Osteoblast (primary cell): ENCODE measurements at places on chromosomes 6 and 20. TPM values are rescaled to one million over a fixed set of nuclear protein-coding genes. Genes with fewer than 3 reads are reported as not detected.
A peak's percentile ranks its signal among the peaks of the same experiment; 100 is the strongest.

DNA sequence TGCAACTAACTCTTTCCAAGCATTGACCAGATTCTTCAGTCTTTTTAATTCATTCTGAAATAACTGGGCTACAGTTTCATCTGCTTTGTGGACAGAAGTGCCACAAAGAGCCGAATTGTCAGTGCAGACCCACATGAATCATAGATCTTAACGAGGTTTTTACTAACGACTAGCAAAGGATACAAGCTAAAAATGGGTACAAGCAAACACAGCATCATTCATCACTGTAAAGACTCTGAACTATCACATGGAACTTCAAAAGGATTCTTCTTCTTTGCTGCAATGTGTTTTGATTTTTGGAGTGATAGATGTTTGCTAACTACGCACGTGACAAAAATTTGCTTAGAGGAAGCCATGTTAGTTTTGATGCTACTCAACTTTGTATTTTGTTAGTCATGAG, 227.1 kb downstream of the ESR1 start:
- no peak for DNase-seq

The UST gene
- 18.1 and 21.2 TPM in 2 replicates for total RNA-seq

The WFDC10B gene
- not detected in 2 replicates for total RNA-seq

The PLCB4 gene
- 13.0 and 25.6 TPM in 2 replicates for total RNA-seq

The EPHA7 gene
- 0.29 TPM in 1 of 2 replicates, not detected in the other for total RNA-seq

The BMP7 gene
- not detected in 2 replicates for total RNA-seq

DNA sequence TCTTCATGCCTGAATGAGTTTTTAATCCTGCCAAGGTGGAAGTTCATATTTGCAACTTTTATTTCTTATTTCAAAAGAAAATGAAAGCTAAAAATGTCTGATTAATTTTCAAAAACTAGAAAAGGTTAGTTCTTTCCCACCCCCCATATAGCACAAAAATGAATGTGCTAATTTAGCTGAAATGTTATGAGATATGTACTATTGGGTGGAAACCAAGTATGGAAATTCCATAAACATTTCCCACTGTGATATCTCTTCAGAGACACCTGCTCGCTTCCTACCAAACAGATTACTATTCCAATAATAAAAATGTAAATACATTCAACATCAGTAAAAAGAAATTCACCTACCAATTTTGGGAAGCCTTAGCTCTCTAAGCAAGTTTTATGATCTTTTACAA, 678.6 kb upstream of the ID4 start:
- DNase-seq: no peak

DNA sequence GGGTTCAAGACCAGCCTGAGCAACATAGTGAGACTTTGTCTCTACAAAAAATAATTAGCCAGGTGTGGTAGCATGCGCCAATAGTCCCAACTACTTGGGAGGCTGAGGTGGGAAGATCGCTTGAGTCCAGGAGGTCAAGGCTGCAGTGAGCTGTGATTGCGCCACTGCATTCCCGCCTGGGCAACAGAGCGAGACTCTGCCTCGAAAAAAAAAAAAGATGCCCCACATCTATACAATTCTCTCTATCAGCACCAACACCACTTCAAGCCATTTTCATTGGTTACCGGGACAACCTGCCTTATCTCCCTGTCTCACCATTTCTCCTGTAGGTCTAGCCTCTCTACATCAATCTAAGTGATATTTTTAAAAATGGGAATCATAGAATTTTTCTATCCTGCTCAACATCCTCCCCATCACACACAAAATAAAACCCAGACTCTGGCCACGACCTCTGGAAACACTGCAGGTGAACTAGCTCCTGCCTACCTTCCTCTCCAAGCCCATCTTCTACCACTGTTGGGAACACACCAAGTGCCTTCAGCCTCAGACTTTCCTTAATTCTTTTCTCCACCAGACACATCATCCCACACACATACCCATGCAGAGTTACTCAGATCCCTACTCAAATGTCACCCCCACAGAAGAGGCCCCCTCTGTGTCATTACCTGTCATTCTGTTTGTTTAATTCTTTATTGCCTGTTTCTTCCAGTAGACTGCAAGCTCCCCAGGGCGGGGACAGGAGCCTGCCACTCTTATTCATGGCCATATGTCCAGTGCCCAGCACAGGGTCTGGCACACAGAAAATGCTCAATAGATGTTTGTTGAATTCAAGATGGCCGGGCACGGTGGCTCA, 9.6 kb upstream of the PLTP start:
- DNase-seq: no peak

The XKR7 gene
- total RNA-seq: under 0.01 TPM in 1 of 2 replicates, not detected in the other

GRCh38 chr6:14722704-14723103, 523.2 kb upstream of the JARID2 start:
- no peak for DNase-seq

The CASS4 gene
- total RNA-seq: under 0.01 TPM in 2 replicates

DNA sequence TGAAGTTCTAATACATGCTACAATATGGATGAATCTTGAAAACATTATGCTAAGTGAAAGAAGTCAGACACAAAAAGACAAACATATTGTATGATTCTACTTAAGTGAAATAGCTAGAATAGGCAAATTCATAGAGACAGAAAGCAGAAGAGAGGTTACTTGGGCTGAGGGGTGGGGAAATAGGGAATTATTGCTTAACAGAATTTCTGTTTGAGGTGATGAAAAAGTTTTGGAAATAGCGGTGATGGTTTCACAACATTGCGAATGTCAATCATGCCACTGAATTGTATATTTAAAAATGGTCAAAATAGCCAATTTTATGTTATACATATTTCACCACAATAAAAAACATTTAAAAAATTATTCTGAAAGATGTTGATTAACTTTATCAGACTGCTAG, 6.1 kb downstream of the SLC26A8 start:
- no peak for DNase-seq

The ANGPT4 gene
- total RNA-seq: under 0.01 TPM in 2 replicates

- DNase-seq: no peak
Measured at GRCh38 chr6:35543459-35544193, 30.9 kb upstream of the TULP1 start.

The EMILIN3 gene
- total RNA-seq: not detected in 2 replicates

DNA sequence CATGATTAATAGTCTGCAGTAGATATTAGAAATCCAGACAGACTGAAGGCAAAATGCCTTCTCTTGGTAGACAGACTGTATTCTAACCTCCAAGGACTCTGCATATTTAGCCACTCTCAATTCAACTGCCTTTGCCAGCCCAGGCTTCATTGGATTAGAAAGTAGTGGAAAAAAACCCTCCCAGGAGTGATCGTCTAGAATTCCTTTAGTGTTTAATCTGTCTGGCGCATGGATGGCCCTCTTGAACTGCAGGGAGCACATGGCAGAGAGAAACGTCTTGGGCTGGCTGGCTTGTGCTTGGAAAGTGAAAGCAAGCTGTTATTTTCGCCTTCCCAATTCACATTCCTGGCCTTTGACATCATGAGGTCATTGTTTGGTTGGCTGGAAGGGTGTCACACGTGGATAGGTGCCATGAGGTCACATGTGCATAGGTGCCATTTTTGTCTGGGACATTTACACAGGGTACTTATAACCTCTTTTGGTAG, 30.9 kb upstream of the NEDD9 start:
- no peak for DNase-seq

GRCh38 chr6:108564178-108564577, 3.5 kb downstream of the FOXO3 start:
- DNase-seq: peak; percentile 95

The MICB gene
- total RNA-seq: 12.7 and 14.1 TPM in 2 replicates

GRCh38 chr20:4053071-4053919, 37.9 kb upstream of the RNF24 start:
- DNase-seq: no peak

DNA sequence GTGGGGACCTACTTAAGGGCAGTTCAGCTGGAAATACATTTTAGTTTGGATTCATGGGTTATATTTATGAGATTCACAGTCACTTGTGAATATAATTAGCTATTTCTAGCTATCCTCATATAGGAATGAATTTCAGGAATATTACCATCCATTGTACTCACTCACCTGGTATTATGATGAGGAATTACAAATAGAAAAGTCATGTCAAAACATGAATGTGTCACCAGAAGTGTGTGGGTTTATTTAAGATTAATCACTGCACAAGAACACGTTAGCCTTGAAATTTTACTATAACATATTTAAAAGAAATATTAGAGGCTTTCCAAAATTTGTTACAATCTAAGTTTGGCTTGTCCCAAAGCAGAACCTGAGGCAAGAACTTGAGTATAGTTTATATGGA, 510.5 kb downstream of the PHF3 start:
- no peak for DNase-seq

The SPDEF gene
- 0.29 TPM in 1 of 2 replicates, not detected in the other for total RNA-seq

The PHACTR1 gene
- 0.36 and 1.2 TPM in 2 replicates for total RNA-seq

The ADAM33 gene
- total RNA-seq: 3.5 and 11.2 TPM in 2 replicates

DNA sequence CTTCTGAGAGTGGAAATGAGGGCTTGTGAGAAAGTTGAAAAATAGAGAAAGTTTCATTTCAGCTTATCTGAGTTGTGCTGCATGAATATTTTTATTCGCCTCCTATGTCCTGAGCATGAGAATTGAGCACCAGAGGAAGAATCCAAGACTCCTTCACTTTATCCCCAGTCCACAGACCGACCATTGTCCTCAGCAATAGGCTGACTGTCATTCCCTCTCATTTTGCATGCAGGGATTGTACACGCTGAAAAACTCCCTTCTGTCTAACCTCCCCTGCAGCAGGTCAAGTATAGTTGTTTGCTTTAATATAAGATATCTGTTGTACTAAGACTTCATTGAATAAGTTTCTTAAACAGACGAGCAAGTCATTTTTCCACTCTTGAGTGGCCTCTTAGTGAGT, 437.6 kb downstream of the PRKN start:
- peak; percentile 18 for DNase-seq
